ENCODE measurements at places on chromosomes 3 and 15.

- DNase-seq, result no peak
Measured at GRCh38 chr3:194913316-194913715, 227.6 kb downstream of the FAM43A start.

DNA sequence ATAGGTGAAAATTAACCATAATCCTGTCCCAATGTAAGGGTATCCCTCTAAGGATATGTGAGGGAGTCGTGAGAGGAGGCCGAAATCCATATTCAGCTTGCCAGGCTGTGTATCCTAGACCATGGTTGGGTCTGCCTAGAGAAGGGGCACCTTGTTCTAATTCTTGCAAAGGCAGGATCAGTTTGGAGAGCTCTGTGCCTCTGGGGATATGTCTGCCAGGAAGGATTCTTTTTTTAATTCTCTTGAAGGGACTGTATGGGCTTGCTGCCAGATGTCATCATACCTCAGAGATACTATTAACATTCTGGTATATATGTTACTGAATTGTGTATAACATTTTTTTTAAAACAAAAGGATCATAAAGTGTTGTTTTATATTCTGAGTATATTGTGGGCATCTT is 2.4 kb downstream of the ATP1B3 start:
- no peak for DNase-seq

DNA sequence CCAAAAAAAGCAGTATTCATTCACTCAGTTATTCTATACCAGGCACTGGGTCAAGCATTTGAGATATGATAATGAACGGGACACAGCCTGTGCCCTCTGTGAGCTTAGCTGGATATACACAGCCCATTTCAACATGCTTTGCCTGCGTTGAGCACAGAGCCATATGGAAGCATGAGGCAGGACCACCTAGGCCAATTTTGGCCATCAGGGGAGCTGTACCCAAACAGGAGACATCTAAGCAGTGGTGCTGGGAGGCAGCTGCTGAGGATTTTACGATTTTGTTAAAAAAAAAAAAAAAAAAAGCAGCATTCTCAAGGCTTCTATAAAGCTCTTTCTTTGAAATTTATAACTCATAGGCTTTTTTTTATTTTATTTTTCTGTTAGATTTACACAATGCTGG is 87.2 kb upstream of the SLC2A2 start:
- no peak for DNase-seq

- DNase-seq, result no peak
Measured at GRCh38 chr3:46612324-46612723, at the start of gene FAM240A. TSS of gene FAM240A (plus strand) at chr3:46612525. CDS start at chr3:46612684, 159 bp downstream.

DNA sequence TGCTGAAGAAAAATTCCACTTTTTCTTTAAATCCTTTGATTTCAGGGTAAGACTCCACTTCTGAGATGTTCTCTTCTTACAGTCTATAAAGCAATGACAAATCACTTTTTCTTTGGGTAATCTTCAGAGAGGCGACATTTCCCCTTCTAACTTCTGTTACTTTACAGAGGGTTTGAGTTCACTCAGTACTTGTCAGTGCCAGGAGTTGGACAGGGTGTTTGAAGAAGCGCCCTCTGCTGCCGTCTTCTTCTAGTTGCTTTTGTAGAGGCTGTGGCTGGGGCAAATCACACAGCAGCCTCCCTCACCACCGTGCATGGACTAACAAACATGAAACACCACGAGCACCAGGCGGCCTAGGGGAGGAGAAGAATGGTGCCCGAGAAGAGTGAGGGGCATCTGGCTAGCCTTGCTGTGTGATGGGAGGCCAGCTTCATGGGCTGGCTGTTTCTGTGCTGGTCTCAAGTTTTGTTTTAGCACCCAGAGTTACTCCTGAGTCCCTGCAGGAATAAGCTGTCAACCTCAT is at the start of gene CD80:
Gene CD80, minus strand, starts transcription at position 174 of the 523 bp plus-strand sequence. CDS start 1,886 bp downstream, outside the sequence.
- peak; percentile 14 for DNase-seq

- no peak for DNase-seq
Measured at GRCh38 chr3:120182613-120183511, 88.6 kb upstream of the GSK3B start.

DNA sequence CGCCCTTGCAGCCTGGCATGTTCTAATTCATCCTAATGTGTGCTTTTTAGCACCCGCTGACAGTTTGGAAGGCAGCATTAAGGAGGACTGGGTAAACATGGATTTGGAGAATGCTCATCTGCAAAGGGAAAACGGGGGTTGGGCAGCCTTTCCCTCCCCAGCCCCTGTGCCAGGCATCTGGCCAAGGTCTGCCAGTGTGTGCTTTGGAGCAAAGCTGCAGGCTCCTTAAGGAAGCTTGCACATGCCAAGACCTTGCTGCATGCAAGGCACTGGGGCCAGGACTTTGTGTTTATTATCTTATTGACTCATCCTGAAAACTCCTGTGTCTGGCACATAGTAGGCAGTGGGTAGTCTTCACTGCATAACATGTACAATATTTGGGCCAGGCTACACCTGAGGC is 20.1 kb downstream of the FAM3D start:
- no peak for DNase-seq

- no peak for DNase-seq
Measured at GRCh38 chr3:43073836-43074220, 32.1 kb downstream of the POMGNT2 start.

DNA sequence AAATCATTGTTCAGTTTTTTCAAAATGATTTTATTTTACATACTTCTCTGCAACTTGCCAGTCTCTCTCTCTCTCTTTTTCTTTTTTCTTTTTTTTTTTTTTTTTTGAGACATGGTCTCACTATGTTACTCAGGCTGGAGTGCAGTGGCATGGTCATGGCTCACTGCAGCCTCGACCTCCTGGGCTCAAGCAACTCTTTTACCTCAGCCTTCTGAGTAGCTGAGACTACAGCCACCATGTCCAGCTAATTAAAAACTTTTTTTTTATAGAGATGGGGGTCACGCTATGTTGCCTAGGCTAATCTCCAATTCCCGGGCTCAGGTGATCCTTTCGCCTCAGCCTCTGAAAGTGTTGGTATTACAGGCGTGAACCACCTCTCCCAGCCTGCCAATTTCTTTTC is 12.1 kb upstream of the ARID3B start:
- DNase-seq, result no peak

DNA sequence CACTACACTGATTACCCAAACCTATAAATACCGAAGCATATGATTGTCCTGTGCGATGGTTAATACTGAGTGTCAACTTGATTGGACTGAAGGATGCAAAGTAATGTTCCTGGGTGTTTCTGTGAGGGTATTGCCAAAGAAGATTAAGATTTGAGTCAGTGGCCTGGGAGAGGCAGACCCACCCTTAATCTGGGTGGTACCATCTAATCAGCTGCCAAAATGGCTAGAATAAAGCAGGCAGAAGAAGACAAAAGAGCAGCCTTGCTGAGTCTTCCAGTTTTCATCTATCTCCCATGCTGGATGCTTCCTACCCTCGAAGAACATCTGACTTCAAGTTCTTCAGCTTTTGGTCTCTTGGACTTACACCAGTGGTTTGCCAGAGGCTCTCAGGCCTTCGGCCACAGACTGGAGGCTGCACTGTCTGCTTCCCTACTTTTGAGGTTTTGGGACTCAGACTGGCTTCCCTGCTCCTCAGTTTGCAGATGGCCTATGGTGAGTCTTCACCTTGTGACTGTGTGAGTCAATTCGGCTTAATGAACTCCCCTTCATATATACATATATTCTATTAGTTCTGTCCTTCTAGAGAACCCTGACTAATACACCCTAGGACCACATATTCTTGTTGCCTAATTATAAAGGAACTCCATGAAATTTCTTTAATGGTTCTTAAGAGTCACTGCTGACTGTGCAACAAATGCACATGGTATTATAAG is 31.7 kb downstream of the CSNK1G1 start:
- no peak for DNase-seq

GRCh38 chr15:37361621-37362020 is 261.3 kb upstream of the MEIS2 start:
- no peak for DNase-seq

- no peak for DNase-seq
Measured at GRCh38 chr15:59307165-59307537, 65.5 kb downstream of the MYO1E start.

GRCh38 chr3:111103807-111104206 is 32.2 kb downstream of the NECTIN3 start:
- DNase-seq, result no peak

DNA sequence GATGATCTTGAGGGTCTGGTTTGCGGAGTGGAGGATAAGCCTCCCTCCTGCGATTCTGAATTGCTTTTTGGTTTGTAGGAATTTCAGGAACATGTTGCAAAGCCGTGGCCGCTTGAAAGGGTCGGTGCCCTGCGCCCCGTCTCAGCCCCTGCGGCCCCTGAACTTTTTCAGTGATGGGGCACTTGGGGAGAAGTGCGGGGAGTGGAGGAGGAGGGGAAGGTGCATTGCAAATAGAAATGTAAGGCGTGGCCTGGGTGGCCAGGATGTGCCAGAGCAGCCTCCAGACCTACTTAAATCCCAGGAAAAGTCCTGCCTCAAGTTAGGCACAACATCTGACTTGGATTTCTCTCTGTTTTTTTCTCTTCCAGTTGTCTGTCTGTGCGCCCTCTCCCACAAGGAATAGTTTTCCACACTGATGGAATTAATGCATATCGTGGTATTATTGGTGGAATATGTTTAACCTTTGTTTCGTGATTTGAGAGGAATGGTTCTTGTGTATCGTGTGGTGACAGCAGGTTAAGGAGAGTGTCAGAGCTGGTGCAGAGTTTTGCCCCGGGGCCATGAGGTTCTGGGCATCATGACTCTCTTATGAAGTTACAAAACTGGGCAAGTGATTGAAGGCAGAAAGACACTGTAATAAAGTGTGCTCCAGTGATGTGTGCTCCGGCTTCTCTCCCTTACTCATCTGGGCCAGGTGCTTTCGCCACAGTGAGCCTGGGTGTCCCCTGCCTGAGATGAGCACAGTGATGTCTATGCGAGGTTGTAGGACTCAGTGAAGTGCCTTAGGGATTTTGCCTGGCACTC is 153.8 kb downstream of the PGPEP1L start:
- no peak for DNase-seq

DNA sequence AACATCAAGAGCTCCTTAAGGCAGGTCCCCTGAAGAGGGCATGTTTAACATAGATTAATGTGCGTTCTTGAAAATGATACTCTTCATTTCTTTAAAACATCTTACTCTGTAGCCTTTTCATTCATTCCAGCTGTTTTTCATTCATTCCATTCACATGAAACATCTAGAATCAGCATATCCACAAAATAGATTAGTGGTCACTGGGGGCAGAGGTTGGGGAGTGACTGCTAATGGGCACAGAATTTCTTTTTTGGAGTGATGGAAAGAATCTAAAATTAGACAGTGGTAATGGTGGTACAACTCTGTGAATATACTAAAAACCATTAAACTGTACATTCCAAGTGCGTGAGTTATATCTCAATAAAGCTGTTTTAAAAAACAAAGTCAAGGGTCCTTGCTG is 15.4 kb upstream of the CXCR6 start:
- no peak for DNase-seq

DNA sequence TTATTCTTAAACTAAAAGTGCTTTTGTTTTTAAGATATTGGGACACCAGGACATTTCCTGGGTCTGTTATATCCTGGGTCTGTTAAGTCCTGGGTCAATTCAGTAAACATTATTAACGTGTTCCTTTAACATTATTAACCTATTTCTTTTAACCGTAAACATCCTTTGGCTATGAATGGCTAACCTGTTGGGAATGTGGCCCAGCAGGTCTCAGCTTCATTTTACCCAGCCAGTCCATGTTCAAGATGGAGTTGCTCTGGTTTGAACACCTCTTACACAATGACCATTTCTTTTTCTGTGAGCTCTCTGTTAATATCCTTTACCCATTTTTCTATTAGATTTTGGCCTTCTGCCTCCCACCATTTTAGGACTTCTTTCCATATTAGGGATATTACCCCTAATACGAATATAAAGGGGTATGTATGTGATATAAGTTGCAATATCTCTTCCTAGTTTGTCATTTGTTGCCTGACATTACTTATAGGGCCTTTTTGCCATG is 88.9 kb upstream of the NEDD4 start:
- DNase-seq, result no peak
